ENCODE measurements at places on chromosomes 2 and 18. TPM values are rescaled to one million over a fixed set of nuclear protein-coding genes. Genes with fewer than 3 reads are reported as not detected.

The CNDP1 gene
- total RNA-seq: not detected

The FABP1 gene
- total RNA-seq: not detected

The GKN2 gene
- total RNA-seq: not detected

The COL4A3 gene
- not detected for total RNA-seq

The GPR55 gene
- 0.94 TPM for total RNA-seq

The DSC2 gene
- 0.64 TPM for total RNA-seq

The L3MBTL4 gene
- 0.72 TPM for total RNA-seq

Data from A375 (cell line).